ENCODE measurements at places on chromosomes 2 and 18.
A peak's percentile ranks its signal among the peaks of the same experiment; 100 is the strongest.

DNA sequence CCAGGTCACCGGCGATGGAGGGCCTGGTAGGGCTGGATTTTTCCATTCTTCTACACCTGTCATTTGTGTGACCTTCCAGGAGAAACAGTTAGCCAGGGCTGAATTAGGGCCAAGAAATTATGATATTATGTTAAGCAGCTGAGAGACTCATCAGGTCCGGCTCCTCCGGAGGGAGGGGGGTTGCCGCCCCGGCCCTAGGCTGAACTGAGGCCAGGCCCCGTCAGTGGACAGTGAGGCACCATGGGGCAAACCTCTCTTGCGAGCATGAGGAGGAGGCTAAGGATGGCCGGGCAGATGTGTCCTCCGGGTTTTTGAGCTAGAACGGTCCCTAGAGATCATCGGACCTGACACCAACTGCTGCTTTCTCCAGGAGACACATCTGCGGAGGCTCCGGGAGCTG is 150.1 kb downstream of the SOX11 start:
- DNase-seq, result no peak

- DNase-seq, result no peak
Observed at GRCh38 chr18:39705362-39705761, 2139.8 kb upstream of the CELF4 start.

- DNase-seq, result no peak
Observed at GRCh38 chr2:46689993-46690392, 210.6 kb downstream of the TMEM247 start.

- DNase-seq, result no peak
Observed at GRCh38 chr2:62724106-62724505, 18.6 kb downstream of the EHBP1 start.

DNA sequence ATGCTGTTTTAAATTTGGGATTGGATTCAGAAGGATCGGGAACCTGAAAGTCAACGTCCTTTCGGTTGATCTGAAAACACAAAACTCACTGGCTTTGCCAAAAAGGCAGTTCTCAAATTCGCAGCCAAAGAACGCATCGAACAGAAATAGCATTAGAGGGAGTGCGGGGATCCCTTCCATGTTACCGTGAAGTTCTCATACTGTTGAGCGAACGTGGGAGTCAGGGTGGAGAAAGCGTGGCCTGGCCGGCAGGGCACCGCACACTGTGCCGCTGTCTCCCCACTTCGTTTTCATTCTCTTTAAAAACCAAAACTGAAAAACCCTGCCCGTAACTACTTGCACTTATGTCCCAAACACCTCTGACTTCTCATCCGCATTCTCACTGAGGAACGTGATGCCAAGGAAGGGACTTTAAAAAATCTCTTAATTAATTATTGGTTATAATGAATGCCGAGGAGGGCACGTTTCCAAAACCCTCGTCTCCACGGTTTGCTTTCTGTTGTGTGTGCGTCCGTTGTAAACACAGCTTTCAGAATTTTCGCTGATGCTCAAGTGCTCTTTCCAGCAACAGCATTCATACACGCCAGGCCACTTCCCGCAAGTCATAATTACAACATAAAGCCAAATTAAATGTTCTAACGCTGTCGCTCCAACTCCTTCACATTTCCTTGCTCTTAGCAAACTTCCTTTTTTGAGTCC is 60.9 kb upstream of the TWIST2 start:
- no peak for DNase-seq

- no peak for DNase-seq
Observed at GRCh38 chr2:72349016-72349415, 201.4 kb upstream of the CYP26B1 start.

DNA sequence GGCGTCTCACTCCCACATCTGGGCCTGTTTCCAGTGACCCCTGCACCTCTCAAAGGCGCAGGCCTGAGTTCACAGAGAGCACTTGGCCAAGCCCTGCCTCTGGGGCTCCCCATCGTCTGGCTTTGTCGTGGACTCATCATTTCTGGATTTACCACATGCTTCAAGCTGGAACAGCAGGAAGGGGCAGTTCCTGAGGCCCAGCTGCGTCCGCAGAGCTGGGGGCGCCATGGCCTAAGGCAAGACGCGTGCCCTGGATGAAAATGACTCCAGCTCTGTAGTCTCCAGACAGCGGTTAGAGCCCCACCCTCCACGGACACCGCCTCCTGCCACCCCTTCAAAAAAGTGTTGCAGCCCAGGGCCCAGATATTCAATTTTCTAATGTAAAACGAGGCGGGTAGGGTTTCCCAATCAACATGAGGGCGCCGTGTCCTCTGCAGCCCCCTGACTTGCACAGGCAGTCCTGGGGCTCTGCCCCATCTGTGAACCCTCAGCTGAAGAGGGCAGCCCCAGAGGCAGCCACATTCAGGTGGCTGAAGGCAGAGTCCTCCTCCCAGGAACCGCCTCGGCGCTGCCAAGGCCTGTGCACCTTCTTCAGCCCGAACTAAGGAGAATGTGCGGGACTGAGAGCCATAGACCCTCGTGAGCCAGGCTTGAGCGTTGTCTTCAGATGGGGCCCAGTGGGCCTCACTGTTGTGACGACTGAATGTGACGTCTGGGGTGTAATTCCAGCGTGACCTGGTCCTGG is 85.5 kb downstream of the NFATC1 start:
- DNase-seq, result no peak

GRCh38 chr18:75131381-75132000 is 77.4 kb downstream of the PTGR3 start:
- DNase-seq, result peak; percentile 7

GRCh38 chr2:68789603-68790002 is 55.0 kb downstream of the ARHGAP25 start:
- no peak for DNase-seq

DNA sequence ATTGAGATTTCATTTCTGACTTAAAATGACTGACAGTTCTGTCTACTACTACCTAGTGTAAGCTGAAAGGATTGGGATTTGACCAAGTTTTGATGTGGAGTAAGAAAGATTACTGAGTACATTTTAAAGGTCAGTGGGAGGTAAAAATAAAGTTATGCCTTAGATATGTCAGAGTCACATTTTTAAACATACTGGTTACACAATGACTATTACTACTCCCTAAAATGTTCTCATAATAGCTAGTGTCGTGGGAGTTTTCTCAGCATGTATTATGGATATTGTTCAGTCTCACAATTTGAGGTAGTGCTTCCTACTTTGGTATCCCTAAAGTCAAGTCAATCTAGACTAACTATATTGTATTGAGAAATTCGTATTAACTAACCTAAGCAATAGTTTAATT is 1092.5 kb downstream of the LRP1B start:
- DNase-seq, result no peak

DNA sequence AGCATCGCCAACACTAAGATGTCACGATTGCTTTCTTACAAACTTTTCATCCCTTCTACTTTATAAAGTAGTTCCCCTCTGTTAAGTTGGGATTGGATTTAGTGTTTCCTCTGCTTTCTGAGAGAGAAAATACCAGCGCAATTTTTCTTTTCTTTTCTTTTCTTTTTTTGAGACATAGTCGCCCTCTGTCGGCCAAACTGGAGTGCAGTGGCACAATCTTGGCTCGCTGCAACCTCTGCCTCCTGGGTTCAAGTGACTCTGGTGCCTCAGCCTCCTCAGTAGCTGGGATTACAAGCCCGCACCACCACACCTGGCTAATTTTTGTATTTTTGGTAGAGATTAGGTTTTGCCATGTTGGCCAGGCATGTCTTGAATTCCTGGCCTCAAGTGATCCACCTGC is 9.0 kb downstream of the RELCH start:
- no peak for DNase-seq

- DNase-seq, result no peak
Observed at GRCh38 chr2:239245107-239245506, 155.7 kb downstream of the HDAC4 start.

- DNase-seq, result no peak
Observed at GRCh38 chr2:191352536-191352935, 107.3 kb downstream of the MYO1B start.

DNA sequence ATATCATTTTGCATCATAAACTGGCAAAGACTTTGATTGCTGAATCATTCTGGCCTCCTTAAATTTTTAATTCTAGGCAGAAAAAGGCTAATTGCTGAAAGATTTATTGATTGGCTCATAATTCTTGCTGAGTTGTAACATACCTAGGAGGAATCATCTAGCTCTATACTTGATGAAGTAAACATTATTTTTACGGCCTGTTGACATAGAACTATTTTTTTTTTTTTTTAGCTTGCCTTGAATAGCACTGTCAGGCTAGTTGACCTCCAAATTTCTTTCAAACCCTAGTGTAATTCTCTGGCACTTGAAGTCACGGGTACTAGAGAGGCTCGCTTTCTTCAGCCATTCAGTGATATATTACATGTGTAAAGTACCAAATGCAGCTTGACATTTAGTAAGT is 2.8 kb downstream of the SERPINB12 start:
- no peak for DNase-seq

Data from central memory CD8-positive, alpha-beta T cell (primary cell).